ENCODE measurements at places on chromosomes 7 and 10.

GRCh38 chr10:7111561-7111960 is 299.3 kb downstream of the SFMBT2 start:
- DNase-seq = no peak

- DNase-seq = peak; percentile 78
Measured at GRCh38 chr10:106931159-106931852, 233.2 kb downstream of the SORCS1 start.

- DNase-seq = no peak
Measured at GRCh38 chr7:151757274-151757673, 119.6 kb downstream of the PRKAG2 start.

GRCh38 chr10:43263551-43264343 is 3.1 kb downstream of the RASGEF1A start:
- no peak for DNase-seq

GRCh38 chr7:46493196-46493595 is 572.1 kb upstream of the IGFBP3 start:
- DNase-seq = no peak

DNA sequence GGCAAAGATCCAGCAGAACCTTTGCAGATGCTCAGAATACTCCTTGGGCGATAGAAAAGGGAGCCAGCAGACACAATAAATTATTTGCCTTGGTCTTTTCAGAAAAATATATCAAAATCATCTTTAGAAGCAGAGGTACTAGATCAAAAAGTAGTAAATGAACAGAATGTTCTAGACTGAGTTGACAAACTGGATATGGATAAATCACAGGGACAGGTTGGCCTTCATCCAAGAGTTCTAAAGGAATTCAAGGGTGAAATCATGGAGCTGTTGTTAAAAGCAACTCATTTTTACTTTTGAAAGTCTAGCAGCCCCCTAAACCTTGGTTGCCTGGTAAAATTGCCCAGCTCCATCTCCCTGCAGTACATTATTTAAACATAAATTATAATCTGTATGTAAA is 99.1 kb downstream of the PLCE1 start:
- DNase-seq = no peak

GRCh38 chr7:140661124-140661523 is 11.6 kb upstream of the ADCK2 start:
- DNase-seq = no peak

GRCh38 chr10:23001901-23002516 is 74.2 kb downstream of the ARMC3 start:
- DNase-seq = no peak

- DNase-seq = no peak
Measured at GRCh38 chr10:103419101-103419500, 22.7 kb downstream of the PDCD11 start.

DNA sequence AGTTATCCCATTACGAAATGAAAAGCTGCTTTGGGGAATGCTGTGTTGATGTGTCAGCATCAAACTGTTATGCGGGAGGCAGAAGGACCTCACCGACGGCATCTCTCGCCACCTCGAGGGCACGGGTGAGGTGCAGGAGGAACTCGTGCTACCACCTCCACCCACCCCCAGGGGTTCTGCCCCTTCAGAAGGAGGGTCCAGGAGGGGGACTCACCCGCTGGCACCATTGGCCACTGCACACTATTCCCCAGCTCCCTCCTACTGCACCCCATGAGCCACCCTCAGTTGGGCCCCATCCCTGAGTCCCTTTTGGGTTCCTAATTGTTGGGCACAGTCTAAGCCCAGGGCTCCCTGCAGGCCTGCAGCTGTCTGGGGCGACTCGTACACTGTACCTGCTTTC is 236.6 kb downstream of the PTPRN2 start:
- peak; percentile 29 for DNase-seq

DNA sequence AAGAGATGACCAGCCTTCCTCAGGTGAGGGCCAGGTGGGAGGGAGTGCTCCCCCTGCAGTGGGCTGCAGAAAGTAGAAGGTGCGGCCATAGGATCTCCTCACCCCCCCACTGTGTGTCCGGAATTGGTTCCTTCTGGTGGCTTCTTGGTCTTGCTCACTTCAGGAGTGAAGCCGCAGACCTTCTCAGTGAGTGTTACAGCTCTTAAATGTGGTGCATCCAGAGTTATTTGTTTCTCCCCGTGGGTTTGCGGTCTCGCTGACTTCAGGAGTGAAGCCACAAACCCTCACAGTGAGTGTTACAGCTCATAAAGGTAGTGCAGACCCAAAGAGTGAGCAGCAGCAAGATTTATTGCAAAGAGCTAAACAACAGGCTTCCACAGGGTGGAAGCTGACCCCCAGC is 90.3 kb upstream of the NPS start:
- no peak for DNase-seq
